PC-9 (cell line): ENCODE measurements at places on chromosomes 11 and 22. TPM values are rescaled to one million over a fixed set of nuclear protein-coding genes. Genes with fewer than 3 reads are reported as not detected.

CHEK2 gene
- 27.2 and 32.8 TPM in 2 replicates for total RNA-seq

CELSR1 gene
- 37.6 and 55.4 TPM in 2 replicates for total RNA-seq

BACE1-AS gene
- total RNA-seq, result 5.7 and 8.8 TPM in 2 replicates

PGA4 gene
- total RNA-seq, result not detected in 2 replicates

ACR gene
- total RNA-seq, result 0.28 TPM in 1 of 2 replicates, not detected in the other

DNA sequence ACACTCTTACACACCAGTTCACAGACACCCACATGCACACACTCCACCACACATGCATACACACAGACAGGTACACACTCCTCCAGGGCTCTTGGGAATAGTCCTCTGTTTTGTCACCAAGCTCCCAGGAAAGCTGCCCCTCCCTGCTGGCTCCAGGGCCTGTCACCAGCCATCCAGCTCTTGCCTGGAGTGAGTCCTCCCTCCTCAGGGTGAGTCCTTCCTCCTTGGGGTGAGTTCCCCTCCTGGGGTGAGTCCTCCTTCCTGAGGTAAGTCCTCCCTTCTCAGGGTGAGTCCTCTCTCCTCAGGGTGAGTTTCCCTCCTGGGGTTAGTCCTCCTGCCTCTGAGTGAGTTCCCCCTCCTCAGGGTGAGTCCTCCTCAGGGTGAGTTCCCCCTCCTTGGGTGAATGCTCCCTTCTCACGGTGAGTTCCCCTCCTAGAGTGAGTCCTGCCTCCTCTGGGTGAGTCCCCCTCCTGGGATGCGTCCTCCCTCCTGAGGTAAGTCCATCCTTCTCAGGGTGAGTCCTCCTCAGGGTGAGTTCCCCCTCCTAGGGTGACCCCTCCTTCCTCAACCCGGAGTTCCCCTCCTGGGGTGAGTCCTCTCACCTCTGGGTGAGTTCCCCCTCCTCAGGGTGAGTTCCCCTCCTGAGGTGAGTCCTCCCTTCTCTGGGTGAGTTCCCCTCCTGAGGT lies 100.6 kb upstream of the FGF3 start:
- H3K36me3 ChIP-seq, result no peaks in the 10 kb centered on the region
- no peak overlapping the region for H3K27ac ChIP-seq
- no peaks in the 10 kb centered on the region for H3K27me3 ChIP-seq
- peaks cover 50% of the 10 kb centered on the region for H3K4me1 ChIP-seq
- no peak overlapping the region for H3K4me3 ChIP-seq

DNA sequence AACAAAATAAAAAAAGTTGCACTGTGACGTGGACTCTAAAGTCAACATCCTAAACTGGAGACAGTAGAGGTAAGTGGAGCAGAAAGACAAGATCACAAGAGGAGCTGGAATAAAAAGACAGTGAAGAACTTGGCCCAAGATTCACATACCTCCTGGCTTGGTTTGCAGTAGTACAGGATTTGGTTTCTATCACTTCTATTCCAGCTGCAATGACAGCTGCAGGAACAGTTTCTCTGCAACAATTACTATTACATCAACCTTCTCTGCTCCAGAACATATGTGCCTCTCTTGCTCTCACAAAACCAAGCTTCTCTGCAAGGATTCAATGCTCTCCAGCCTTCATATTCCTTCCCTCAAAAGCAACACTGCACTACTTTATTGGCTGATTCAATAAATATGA lies 7.8 kb upstream of the KDM2A start:
- H3K4me3 ChIP-seq, result no peak overlapping the region
- H3K27me3 ChIP-seq, result no peaks in the 10 kb centered on the region
- H3K4me1 ChIP-seq, result no peaks in the 10 kb centered on the region
- H3K36me3 ChIP-seq, result no peaks in the 10 kb centered on the region
- DNase-seq, result no peak

- no peak for DNase-seq
- H3K36me3 ChIP-seq, result no peaks in the 10 kb centered on the region
- H3K27me3 ChIP-seq, result no peaks in the 10 kb centered on the region
These were observed 47.6 kb downstream of the ELFN2 start for GRCh38 chr22:37379722-37380121.

DNA sequence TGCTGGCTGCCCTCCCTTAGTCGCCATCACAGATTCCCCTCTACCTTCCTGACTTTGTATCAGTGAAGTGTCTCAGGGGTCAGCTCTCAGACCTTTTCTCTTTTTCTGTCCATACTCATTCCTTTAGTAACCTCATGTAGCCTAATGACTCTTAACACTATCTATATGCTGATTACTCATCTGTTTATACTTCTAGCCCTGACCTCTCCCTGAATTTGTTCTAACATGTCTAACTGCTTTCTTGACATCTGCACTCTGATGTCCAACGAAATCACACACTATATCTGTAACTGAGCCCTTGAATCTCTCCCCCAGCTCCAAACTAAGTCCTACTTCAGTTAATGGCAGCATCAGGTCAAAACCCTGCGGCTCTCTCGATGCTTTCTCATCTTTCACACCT lies 135.8 kb upstream of the TIMP3 start:
- H3K27me3 ChIP-seq, result no peaks in the 10 kb centered on the region
- H3K27ac ChIP-seq, result peak overlapping the region; percentile 54
- H3K4me3 ChIP-seq, result no peak overlapping the region
- no peaks in the 10 kb centered on the region for H3K36me3 ChIP-seq

- H3K4me1 ChIP-seq, result no peaks in the 10 kb centered on the region
- no peak overlapping the region for H3K4me3 ChIP-seq
- DNase-seq, result no peak
- H3K36me3 ChIP-seq, result peaks cover 28% of the 10 kb centered on the region
These were observed 13.4 kb downstream of the MORC2 start for GRCh38 chr22:30955153-30955552.

GRCh38 chr11:70057080-70057479 lies 21.0 kb upstream of the ANO1 start:
- H3K4me3 ChIP-seq, result no peak overlapping the region
- H3K4me1 ChIP-seq, result peaks cover 21% of the 10 kb centered on the region
